ENCODE measurements at places on chromosomes 11 and 22.

- DNase-seq: peak; percentile 16
Observed at GRCh38 chr11:129279326-129280026, 87.4 kb upstream of the ARHGAP32 start.

DNA sequence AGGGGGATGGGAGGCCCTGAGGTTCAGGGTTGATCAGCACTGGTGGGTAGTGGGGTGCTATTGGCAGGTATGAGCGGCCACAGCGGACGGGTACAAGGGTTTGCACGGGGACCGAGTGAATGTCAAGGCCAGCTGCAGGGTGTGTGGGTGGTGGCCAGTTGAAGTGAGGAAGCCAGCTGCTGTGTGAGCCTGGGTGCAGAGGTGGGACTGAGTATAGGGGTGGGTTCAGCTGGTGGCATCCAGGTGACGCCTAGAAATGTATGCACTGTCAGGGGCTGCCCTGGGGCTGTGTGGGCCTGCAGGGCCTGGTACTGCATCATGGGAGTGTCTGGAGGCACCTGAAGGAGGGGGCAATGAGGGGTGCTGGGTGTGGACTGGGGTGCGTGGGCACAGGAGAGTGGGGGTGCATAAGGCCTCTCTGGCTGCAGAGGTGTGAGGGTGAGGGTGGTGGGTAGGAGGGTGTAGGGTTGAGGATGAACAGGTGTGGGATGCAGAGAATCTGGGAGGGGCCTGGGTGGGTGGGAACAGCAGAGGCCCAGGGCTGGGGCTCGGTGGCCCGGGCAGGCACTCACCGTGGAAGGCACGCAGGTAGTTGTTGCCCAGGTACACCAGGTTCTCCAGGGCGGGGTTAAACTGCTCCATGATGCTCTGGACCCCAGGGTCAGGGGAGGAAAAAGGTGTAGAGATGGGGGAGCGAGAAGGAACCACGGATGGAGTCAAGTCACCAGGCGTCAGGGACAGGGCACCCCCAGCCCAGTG, 1.7 kb downstream of the BAIAP2L2 start:
- no peak for DNase-seq

- DNase-seq: peak; percentile 74
Observed at GRCh38 chr11:47477323-47477722, 28.4 kb upstream of the RAPSN start.

- no peak for DNase-seq
Observed at GRCh38 chr22:20031732-20032406, 11.0 kb downstream of the TANGO2 start.

GRCh38 chr11:58125469-58125868, at the start of gene OR9I1:
OR9I1 (minus strand) TSS chr11:58125530; CDS start chr11:58119444, 6,086 bp downstream.
- no peak for DNase-seq

- DNase-seq: peak; percentile 4
Observed at GRCh38 chr11:86990031-86990430, 34.8 kb upstream of the FZD4 start.

- DNase-seq: no peak
Observed at GRCh38 chr11:58898106-58898505, 41.2 kb upstream of the GLYATL1 start.

- no peak for DNase-seq
Observed at GRCh38 chr11:5556596-5557188, 8.4 kb upstream of the OR52H1 start.

- DNase-seq: no peak
Observed at GRCh38 chr22:46041642-46042041, 64.7 kb upstream of the WNT7B start.

- no peak for DNase-seq
Observed at GRCh38 chr11:2331404-2331803, 29.6 kb downstream of the TSPAN32 start.
